ENCODE measurements at places on chromosomes 7 and 10. TPM values are rescaled to one million over a fixed set of nuclear protein-coding genes. Genes with fewer than 3 reads are reported as not detected.

R3HCC1L gene
- 20.1 TPM for total RNA-seq

ASZ1 gene
- not detected for total RNA-seq

TNPO3 gene
- 92.5 TPM for total RNA-seq

CNPY1 gene
- not detected for total RNA-seq

ELAPOR2 gene
- 10.5 TPM for total RNA-seq

KLF14 gene
- total RNA-seq: not detected

CHAT gene
- not detected for total RNA-seq

CTTNBP2 gene
- total RNA-seq: 0.34 TPM

OGDHL gene
- under 0.01 TPM for total RNA-seq

SORBS1 gene
- total RNA-seq: 0.34 TPM

OPN4 gene
- not detected for total RNA-seq

CNPY4 gene
- total RNA-seq: 1.4 TPM

GSTO2 gene
- total RNA-seq: 6.5 TPM

CRYGN gene
- 0.14 TPM for total RNA-seq

RET gene
- total RNA-seq: 0.68 TPM

ANKRD7 gene
- 0.34 TPM for total RNA-seq

HOXA11 gene
- not detected for total RNA-seq

IKZF1 gene
- not detected for total RNA-seq

TRIM50 gene
- total RNA-seq: not detected

FAM25C gene
- 13.7 TPM for total RNA-seq

LRGUK gene
- total RNA-seq: 0.34 TPM

CYP3A4 gene
- not detected for total RNA-seq

ARHGEF5 gene
- total RNA-seq: 24.9 TPM

CDK14 gene
- total RNA-seq: 3.1 TPM

NUTM2E gene
- 0.21 TPM for total RNA-seq

DGKB gene
- not detected for total RNA-seq
